ENCODE measurements at places on chromosomes 7 and 10.

- no peak for DNase-seq
These were observed 125.7 kb upstream of the CXCL12 start for GRCh38 chr10:44510379-44511115.

- no peak for DNase-seq
These were observed 155.7 kb upstream of the FGFR2 start for GRCh38 chr10:121753726-121754476.

GRCh38 chr7:50662996-50663395, 97.8 kb upstream of the DDC start:
- DNase-seq, result no peak

DNA sequence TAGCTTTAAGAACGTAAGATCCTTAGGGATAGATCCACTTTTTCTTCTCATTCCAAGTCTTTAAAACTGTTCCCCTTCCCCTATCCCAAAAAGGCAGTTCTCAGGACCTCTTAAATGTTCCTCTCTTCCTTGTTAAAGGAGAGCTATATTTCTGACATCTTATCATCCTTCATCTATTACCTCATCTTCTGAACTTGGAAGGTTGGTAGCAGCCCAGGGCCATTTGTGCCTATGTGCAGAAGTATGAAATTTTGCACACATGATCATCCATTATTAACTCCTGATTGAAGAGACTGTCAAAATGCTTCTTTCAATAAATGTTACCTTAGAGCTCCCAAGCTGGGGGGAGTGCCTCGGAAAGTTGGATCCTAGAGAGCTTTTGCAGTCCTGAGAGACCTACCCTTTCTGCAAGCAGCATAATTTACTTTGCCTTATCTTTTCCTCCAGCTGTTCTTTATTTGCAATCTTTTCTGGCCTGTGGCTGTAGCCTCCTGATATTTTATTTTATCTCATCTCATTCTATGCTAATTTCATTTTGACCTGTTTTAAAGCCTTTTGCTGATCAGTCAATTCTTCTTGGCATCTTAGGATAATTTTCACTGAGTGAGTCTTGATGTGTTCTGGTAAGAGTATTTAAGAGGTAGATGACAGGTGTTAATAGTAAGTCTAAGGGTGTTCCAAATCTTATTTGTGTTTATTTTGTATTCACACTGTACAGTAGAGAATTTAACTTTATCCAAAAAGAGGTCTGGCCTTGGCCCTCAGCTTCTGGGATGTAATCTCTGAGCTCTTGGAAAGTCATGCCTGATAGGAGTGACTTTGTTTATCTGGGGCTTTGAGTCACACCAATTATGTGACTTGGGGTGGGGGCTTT, 135.0 kb upstream of the PDLIM1 start:
- DNase-seq, result no peak

DNA sequence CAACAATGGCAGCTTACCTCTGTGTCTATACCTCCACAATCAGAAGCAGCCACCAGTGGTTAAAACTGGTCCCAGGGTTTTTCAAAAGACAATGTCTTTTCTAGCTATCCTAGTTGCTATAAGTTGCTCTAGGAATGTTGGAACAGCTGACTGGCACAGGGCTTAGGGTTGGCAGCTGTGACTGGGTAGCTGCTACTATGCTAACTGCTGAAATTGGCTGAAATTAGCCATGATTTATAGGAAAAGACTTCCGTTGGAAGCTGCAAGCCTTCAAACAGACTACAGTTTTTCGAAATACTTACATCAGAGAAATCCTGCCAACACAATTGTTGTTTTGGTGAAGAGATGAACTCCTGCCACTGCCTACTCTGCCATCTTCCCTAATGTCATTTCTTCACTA, 102.3 kb downstream of the MKX start:
- no peak for DNase-seq

GRCh38 chr10:47401874-47402640, 18.0 kb upstream of the ZNF488 start:
- DNase-seq, result no peak

GRCh38 chr10:43084812-43085211, 7.9 kb downstream of the RET start:
- no peak for DNase-seq

- DNase-seq, result no peak
These were observed 119.8 kb downstream of the FAM107B start for GRCh38 chr10:14654821-14655382.

- DNase-seq, result no peak
These were observed 81.5 kb upstream of the GNAI1 start for GRCh38 chr7:80053124-80053523.

DNA sequence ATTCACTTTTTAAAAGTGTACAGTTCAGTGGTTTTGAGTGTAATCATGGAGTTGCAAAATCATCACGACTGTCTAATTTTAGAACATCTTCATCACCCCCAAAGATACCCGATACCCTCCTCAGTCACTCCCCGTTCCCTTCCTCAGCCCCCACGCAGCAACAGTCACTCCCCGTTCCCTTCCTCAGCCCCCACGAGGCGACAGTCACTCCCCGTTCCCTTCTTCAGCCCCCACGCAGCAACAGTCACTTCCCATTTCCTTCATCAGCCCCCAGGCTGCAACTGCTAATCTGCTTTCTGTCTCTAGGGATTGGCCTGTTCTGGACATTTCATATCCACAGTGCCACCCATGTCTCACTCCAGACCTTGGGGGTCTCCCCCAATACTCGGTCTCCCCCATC, 161.6 kb upstream of the PPP2R2D start:
- no peak for DNase-seq

DNA sequence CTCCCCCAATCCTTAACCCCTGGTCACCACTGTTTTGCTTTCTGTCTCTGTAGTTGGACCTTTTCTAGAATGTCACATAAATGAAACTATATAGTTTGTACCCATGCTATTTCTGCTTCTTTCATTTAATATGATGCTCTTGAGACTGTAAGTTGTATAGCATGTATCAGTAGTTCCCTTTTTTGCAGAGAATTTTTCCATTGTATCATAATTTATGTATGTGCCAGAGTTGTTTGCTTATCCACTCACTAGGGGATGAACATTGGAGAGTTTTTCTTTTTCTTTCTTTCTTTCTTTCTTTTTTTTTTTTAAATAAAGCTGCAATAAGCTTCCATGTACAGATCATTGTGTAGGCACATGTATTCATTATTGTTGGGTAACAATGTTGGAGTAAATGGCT, 544.8 kb downstream of the CNTNAP2 start:
- DNase-seq, result no peak

DNA sequence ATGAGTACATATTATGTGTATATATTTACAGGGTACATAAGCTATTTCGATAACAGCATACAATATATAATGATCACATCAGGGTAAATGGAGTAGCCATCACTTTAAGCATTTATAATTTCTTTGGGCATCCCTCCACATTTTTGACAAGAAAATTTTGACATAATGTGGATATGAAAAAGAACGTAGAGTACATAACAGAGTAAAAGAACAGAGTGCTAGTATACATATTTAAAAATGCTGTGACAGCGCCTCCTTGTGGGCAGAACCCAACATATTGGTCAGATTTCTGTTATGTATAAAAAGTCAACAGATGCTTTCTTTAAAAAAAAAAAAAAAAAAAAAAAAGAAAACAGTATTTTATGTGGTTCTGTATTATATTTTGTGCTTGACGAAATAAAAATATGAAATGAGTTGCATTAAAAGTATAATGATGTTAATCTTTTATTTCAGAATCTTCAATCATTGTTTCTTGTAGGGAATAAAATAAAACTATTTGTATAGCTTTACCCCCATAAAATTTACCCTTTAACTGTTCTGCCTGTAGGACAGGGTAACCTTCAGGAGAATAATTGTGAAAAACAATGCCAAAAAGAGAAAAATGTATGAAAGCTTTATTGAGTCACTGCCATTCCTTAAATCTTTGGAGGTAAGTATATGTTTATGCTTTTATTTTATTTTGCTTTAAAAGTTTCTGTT, 18.3 kb upstream of the HBP1 start:
- no peak for DNase-seq

- DNase-seq, result no peak
These were observed 17.6 kb downstream of the ANXA11 start for GRCh38 chr10:80187465-80188409.
